ENCODE measurements at places on chromosomes 7 and 10. TPM values are rescaled to one million over a fixed set of nuclear protein-coding genes. Genes with fewer than 3 reads are reported as not detected.

RPEL1 gene
- total RNA-seq, result not detected

PDE6C gene
- not detected for total RNA-seq

CLCN1 gene
- total RNA-seq, result not detected

GNB2 gene
- 102 TPM for total RNA-seq

SFMBT2 gene
- total RNA-seq, result 2.7 TPM

PIK3CG gene
- 5.3 TPM for total RNA-seq

SCART1 gene
- total RNA-seq, result 0.49 TPM

CNPY1 gene
- total RNA-seq, result not detected

P4HA1 gene
- 49.4 TPM for total RNA-seq

AZGP1 gene
- total RNA-seq, result not detected

LRRD1 gene
- under 0.01 TPM for total RNA-seq

TFR2 gene
- total RNA-seq, result 0.57 TPM

TIMM23 gene
- total RNA-seq, result 50.0 TPM

AMPH gene
- 0.50 TPM for total RNA-seq

SPDYE6 gene
- total RNA-seq, result 0.06 TPM

CYP2C9 gene
- total RNA-seq, result not detected

ZNRF2 gene
- 6.6 TPM for total RNA-seq

SPOCK2 gene
- total RNA-seq, result 0.32 TPM

ITIH5 gene
- 1.8 TPM for total RNA-seq

SVIL gene
- total RNA-seq, result 49.7 TPM

GRID1 gene
- total RNA-seq, result not detected

NODAL gene
- not detected for total RNA-seq

CDNF gene
- total RNA-seq, result not detected

CPA2 gene
- not detected for total RNA-seq

SNX8 gene
- 6.5 TPM for total RNA-seq

GRID2IP gene
- not detected for total RNA-seq

LGI1 gene
- not detected for total RNA-seq

IL15RA gene
- total RNA-seq, result 6.8 TPM

SPDYE9 gene
- total RNA-seq, result not detected

PNLIPRP1 gene
- not detected for total RNA-seq

ASB10 gene
- total RNA-seq, result not detected

PAPOLB gene
- total RNA-seq, result not detected

LBX1 gene
- total RNA-seq, result not detected

PON3 gene
- total RNA-seq, result 0.31 TPM

C10orf90 gene
- not detected for total RNA-seq

WDFY4 gene
- total RNA-seq, result 1.5 TPM

TMEM229A gene
- not detected for total RNA-seq

PAX2 gene
- not detected for total RNA-seq

RTKN2 gene
- total RNA-seq, result 0.16 TPM

PNLIPRP2 gene
- not detected for total RNA-seq

ATAD1 gene
- total RNA-seq, result 15.1 TPM

GFRA1 gene
- total RNA-seq, result 1.6 TPM

MUC12 gene
- not detected for total RNA-seq

AOAH gene
- total RNA-seq, result not detected

Measured in bladder microvascular endothelial cell (primary cell).